CD4-positive, alpha-beta T cell treated with Interleukin-17A for 1 hour (primary cell): ENCODE measurements at places on chromosomes 1 and 21.

DNA sequence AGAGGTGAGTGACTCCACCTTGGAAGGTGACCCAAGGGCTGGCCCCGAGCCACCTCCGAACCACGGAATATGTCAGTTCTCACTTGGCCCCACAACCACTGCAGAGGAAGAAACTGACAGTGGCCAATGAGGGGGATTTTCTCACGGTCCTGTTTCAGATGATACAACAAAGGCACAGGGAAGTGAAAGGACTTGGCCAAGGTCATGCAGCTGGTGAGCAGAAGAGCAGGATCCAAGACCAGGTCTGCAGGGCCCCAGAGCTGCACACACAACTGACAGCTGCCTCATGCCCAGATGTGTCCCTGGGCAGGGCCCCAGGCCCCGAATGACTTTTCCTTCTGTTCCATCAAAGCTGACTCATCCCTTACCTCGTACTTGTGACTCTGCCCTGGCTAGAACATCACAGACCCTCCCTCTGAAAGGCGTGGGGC is 25.8 kb upstream of the EVA1B start:
- DNase-seq, result no peak

- no peak for DNase-seq
These were observed 75.6 kb upstream of the CNIH3 start for GRCh38 chr1:224540535-224540934.

- DNase-seq, result no peak
These were observed 2212.8 kb downstream of the MRPL39 start for GRCh38 chr21:23394458-23394857.

DNA sequence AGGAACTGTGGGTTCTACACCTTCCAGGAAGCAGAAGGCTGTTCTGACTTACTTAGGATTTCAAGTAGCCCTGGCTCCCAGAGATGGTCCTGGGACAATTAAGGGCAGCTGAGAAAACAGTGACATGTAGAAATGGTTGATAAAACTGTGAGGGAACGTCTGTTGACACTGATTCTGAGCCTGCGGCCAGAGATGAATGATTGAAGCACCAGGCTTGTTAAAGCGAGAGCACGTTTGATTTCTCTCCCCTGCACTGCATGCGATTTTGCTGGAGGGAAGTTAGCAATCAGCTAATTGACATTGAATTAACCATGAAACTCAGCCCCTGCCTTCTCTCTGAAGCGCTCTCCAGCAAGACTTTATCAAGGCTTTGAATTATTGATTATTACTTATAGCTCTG is 29.9 kb upstream of the POU3F1 start:
- DNase-seq, result no peak

- DNase-seq, result no peak
These were observed 13.4 kb upstream of the KIAA1614 start for GRCh38 chr1:180899262-180899661.

DNA sequence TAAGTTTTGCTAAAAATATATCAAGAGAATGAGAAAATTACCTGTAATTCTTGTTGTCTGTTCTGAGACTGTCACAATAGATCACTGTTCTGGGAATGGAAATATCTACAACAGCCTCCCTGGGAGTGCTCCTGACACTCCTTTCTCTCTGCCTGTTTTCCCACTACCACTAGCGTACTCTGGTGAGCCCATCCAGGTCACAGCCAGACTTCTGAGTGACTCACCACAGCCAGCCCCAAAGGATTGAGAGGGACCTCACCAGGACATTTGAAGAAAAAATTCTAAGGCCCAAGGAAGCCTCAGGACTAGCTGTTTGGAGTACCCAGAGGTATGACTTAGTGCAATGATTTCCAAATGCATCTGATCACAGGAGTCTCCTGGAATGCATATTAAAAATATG is 39.0 kb upstream of the TADA1 start:
- DNase-seq, result no peak

- DNase-seq, result no peak
These were observed 235.6 kb downstream of the SMYD3 start for GRCh38 chr1:246271516-246271915.

DNA sequence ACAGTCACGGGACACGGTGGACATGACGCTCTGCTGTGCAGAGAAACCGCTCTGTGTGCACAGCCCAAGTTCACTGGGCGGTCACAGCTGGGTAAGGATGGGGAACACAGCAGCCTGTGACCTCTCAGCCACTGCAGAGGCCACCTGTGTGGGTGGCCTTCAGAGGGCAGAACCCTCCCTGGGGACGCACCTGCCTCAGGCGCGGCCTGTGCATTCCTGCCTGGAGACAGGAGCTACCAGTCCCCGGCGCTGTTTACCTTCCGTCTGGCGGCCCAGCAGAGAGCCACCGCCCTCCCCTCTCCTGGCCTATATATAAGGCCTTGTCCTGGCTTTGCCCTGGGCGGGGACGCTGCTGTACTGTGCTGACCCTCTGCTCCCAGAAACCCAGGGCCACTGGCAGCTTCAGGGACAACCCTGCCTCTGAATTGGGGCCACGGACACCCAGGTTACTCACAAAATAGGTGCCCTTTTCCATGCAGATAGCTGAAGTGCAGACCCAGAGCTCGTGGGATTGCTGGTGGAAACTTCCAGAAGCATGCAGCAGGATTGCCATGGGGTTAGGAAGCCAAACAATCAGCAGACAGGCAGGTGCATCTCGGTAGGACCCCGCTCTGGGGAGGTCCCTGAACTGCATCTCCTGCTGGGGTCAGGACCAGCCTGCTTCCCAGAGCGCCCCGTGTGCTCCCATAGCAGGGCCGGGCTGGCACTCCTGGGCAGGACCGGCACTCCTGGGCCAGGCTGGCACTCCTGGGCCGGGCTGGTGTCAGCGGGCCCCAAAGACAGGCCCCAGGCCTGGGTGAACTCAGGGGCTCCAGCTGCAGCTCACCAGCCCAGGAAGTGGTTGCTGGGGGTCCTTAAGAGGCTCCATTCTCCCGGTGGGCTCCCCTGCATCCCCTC is 83.6 kb downstream of the SIK1 start:
- DNase-seq, result no peak

DNA sequence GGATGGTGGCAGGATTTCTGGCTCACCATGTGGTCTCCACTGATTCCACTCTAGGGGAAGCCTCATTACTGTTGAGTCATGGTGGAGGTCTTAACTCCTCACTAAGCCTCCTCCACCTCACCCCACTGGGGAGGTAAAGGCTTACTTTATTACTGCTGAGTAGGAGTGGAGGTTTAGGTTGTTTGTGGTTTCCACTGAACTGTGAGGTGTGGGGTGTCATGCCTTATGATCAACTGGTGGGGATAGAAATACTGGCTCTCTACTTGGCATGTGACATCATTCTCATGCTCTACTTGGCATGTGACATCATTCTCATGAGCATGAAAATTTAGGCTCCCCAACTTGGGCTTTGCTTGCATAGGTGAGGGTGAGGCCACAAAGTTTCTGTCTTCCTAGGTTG is 35.6 kb downstream of the COL6A1 start:
- DNase-seq, result no peak

- no peak for DNase-seq
These were observed 8.7 kb upstream of the GJB5 start for GRCh38 chr1:34746101-34746500.

GRCh38 chr1:42046761-42047507 is 106.3 kb upstream of the GUCA2B start:
- DNase-seq, result no peak
